ENCODE measurements at places on chromosomes 4 and X. TPM values are rescaled to one million over a fixed set of nuclear protein-coding genes. Genes with fewer than 3 reads are reported as not detected.

Gene PAGE4
- not detected for total RNA-seq

Gene GPR143
- total RNA-seq, result 2.6 TPM

Gene DCAF4L1
- total RNA-seq, result 0.09 TPM

Gene IL1RAPL1
- 1.9 TPM for total RNA-seq

Gene ETNPPL
- not detected for total RNA-seq

Gene CSTF2
- total RNA-seq, result 20.0 TPM

Data from endothelial cell of coronary artery (primary cell).